ENCODE measurements at places on chromosomes 16 and 17.

DNA sequence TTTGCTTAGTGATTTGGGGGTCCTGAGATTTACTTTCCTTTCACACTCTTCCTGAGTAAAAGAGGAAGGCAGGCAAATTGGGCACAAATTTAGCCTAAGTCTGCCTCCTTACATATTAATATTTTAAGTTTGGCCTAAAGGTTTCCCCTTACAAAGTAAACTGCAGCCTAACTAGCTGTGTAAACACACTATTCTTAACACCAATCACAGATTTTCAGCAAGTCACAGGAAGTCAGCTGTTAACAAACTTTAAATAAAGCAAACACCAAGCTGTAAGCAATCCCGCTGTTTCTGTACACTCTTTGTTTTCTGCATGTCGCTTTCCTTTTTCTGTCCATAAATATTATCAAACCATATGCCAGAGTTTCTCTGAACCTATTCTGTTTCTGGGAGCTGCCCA, 45.1 kb upstream of the ABCC11 start:
- no peak for DNase-seq

GRCh38 chr16:49021136-49021535, 260.5 kb downstream of the CBLN1 start:
- no peak for DNase-seq

GRCh38 chr16:88747588-88748301, 37.3 kb downstream of the PIEZO1 start:
- no peak for DNase-seq

DNA sequence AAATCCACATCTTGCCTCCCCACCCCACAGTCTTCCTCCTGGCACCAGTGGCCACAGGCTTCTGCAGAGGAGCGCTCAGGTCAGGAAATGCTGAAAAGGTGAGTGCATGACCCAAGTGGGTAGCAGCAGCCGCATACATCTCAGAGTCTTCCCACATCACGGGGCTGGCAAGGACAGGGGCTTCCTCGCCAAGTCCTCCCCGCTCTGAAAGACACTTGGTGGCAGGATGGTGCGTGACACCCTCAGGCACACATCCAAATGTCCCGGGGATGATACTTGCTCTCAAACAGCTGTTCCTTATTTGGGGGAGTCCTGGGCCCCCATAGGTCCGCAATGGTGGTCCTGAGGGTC, 8.8 kb upstream of the SLC16A5 start:
- DNase-seq, result no peak

DNA sequence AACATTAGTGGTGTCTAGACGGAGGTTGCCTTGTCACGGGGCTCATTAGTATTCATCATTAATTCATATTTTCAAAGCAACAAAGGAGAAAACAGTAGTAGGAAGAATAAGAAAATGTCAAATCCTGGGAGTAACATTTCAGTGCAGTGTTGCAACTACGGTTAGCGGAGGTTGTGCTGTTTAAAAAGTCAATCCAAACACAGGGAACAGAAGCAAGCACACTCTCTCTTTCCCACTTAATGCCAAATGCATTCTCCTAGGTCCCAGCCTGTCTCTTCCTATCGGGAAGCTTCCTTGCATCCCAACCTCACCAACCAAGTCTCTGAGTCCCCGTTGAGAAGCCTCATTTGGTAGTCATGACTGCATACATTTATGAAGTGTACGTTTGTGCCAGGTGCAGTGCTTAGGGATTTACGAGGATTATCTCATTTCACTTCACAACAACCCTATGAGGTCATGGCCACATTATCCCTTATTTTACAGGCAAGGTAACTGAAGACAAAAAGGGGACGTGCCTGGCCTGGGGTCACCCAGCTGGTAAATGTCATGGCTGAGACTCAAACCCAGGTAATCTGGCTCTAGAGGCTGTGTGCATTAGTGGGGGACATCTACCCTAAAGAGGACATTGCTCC, 283.6 kb upstream of the SALL1 start:
- DNase-seq, result no peak

DNA sequence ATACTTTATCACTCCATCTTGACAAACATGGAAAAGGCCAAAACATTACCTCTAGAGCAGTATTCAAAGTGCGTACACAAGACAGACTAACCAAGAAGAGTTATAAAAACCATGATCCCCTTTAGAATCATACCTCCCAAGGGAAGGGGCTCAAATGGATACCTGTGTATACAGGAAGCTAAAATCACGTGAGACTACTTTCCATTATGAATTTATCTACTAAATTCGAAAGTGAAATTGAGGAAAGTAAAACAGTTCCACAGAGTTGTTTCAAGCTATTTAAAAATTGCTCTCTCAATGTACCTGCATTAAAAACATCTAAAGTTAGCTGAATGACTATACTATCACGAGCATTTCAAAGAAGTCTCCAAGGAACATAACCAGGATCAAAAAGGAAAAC, 32.7 kb downstream of the AP1G1 start:
- no peak for DNase-seq

- DNase-seq, result no peak
Observed at GRCh38 chr16:68281368-68282063, 17.2 kb downstream of the SLC7A6 start.

DNA sequence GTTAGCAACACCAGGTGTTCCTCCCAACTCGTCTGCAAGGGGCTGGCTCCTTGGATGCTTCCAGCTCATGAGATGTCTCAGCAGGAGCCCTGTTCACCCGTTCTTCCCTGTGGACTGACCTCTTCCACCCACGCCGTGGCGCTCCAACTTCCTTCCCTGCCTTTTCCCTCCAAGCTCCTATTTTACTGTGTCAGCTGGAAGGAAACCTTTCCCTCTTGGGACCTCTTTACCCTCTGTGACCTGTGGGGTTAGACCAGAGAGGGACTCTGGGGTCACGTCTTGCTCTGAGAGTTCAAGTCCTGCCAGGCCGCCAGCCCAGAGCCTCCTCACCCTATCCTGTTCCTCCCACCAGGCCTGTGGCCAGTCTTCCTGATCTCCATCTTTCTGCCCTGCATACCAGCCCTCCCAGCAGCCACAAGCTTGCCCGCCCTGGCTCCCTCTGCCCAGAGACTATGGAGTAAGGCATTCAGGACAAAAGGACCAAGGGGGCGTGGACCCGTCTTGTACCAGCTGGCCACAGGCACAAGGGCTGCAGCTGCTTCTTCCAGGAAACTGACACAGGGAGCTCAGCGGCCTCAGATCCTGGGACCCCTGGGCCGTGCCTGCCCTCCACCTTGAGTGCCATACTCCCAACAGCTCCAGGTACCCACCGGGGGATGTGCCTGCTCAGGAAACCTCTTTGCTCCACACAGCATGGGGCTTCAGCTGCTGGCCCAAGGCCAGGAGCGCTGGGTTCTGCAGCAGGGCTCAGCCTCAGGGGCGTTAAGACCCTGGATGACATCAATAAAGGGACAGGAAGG, 3.0 kb downstream of the PAQR4 start:
- no peak for DNase-seq

DNA sequence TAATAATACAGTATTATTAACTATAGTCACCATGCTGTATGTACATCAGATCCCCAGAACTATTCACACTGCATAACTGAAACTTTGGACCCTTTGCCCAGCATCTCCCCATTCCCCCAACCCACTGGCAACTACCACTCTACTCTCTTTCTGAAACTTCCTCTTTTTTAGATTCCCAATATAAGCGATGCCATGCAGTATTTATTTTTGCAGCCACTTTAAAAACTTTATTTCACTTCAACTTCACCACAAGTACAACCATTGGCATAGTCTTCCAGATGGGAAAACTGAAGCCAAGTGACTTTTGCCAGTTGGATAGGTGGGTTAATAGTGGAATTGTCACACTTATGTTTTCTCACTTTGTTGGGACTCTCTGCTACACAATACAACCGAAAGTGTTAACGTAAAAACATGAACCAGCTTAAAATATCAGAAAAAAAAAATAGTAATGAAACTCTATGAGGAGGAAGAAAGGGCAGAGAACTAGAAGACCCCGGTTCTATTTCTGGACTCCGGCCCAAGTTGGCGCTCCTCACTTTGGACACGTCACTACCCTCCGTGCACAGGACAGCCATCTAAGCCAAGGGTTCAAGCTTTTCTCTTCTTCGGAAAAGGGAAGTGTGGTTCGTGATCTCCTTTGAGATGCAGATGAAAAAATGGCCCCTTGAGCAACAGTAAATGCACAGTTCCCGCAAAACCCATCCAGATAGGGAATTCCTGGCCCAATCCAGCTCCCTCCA, 743 bp downstream of the SHCBP1 start:
- DNase-seq, result no peak

DNA sequence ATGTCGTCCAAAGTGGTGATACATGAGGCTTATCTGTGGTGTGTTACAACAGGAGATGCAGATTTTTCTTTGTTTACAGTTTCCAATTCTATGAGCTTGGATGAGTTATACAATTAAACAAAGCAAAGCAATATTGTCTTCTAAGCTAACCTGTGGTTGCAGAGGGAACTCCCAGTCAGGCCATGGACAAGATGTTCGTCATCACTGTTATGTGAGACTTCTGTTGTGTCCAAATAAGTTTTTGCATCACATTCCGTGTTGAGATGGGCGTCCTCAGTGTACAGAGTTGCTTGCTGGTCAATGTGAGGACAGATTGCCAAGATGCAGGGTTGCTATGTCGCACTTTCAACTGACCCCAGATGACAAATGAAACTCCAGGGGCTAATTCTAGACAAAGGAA, 189.3 kb downstream of the IRF8 start:
- no peak for DNase-seq

DNA sequence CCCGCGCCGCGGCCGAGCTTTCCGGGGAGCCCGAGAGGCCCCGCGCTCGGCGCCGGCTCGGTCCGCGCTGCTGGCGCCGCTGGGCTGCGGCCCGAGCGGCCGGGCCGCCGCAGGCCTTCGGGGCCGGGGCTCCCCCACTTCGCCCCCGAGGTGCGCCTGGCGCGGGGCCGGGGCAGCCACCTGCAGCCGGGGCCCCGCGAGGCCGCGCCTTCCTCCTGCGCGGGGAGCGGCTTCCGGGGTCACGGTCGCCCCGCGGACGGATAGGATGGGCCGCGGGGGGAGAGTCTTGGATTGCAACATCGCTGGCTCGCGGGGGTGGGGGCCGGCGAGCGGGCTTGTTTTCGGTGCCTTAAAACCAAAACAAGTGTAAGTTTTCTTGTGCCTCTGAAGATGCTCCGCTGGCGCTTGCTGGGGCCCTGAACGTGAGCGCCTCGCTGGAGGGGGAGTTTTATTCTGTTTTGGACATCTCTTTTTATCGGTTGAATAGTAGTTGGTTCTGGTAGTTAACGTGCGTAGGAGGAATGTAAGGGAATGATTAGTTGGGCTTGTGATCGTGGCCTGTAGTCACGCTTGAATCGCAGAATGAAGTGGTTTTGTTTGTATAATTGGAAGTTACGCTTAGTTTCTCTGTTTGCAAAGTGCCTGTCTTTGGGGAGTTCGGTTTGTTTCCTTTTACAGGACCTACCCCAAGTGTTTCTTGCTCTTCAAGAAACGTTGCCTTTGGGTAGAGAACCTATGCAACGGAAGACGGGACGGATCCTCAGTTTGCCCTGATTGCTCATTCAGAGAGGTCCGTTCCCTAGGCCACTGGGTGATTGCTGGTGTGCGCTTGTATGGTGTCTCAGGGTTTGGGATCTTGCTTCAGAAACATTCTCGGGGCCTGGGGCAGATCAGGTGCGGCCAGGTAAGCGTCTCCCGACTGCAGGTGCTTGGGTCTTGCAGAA, 724 bp downstream of the UBE2I start:
- DNase-seq, result peak; percentile 55

DNA sequence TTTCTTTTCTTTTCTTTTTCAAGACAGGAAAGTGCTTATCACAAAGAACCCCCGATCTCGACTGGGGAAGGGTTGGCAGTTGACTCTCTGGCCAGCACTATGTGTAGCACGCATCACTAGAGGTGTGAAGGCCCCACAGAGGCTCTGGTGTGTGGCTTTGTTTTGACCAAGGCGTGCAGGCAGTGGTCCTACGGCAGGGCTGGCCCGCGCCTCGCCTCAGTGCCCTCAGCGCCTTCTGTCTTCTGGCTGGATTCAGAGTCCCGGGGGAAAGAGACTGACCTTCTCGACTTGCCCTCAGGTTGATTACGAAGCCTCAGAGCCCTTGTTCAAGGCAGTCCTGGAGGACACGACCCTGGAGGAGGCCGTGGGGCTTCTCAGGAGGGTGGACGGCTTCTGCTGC, 18.7 kb downstream of the SGSH start:
- DNase-seq, result no peak

GRCh38 chr17:2481760-2482159, 29.9 kb downstream of the METTL16 start:
- DNase-seq, result no peak

DNA sequence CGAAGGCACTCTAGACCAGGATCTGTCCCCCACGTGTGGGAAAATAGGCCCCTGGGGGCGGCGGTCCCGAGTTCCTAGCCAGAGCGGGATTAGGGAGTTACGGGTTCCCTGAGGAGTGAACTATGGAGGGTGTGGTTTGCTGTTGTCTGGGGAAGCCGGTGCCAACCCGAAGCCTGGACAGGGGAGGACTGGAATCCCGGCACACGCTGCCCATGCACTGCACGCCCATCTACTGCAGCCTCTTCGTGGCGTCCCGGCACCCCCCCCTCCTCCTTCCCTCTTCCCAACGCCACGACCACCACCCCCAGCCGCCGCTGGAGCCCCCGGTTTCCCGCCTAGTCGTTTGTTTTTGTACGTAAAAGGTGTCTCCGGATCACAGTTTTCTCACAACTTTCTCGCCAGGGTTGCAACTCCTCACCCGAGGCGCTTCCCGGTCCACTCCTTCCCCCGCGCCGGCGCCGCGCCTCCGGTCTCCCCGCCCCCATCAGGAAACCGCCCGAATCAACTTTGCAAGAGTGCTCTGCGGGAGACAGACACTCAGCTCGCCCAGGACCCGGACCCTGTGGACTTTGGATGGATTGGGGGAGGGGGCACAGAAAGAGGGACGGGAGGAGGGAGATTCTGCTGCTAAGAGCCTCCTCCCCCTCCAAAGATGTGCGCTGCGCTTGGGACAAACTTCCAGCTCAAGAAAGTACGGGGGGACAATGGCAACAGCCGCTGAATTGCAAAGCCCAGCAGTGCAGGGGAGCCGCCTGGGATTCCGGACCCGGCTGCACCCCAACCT, 1.4 kb upstream of the LHX1 start:
- DNase-seq, result no peak

- DNase-seq, result peak; percentile 75
Observed at GRCh38 chr16:67013823-67014633, 14.9 kb upstream of the CBFB start.

GRCh38 chr17:35188111-35188510, 6.1 kb downstream of the SLC35G3 start:
- no peak for DNase-seq

GRCh38 chr17:72545766-72546165, 424.9 kb downstream of the SOX9 start:
- no peak for DNase-seq

All from stimulated activated CD4-positive, alpha-beta T cell treated with anti-CD3 and anti-CD28 coated beads, Interleukin-12 subunit alpha, Interleukin-12 subunit beta, amount 100 ng/mL, for 4 hours (primary cell).